ENCODE measurements at places on chromosomes 12 and 14.

GRCh38 chr14:88599761-88600439, 37.1 kb downstream of the ZC3H14 start:
- no peak for DNase-seq

- no peak for DNase-seq
Measured at GRCh38 chr12:69474456-69474855, 4.3 kb downstream of the FRS2 start.

GRCh38 chr12:111175396-111176094, 193.3 kb downstream of the PHETA1 start:
- no peak for DNase-seq

DNA sequence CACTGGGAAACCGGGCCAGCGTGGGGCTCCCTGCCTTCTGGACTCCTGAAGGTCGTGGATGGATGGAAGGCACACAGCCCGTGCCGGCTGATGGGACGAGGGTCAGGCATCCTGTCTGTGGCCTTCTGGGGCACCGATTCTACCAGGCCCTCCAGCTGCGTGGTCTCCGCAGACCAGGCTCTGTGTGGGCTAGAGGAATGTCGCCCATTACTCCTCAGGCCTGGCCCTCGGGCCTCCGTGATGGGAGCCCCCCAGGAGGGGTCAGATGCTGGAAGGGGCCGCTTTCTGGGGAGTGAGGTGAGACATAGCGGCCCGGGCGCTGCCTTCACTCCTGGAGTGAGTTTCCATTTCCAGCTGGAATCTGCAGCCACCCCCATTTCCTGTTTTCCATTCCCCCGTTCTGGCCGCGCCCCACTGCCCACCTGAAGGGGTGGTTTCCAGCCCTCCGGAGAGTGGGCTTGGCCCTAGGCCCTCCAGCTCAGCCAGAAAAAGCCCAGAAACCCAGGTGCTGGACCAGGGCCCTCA, 26.9 kb downstream of the HIP1R start:
- DNase-seq: no peak

DNA sequence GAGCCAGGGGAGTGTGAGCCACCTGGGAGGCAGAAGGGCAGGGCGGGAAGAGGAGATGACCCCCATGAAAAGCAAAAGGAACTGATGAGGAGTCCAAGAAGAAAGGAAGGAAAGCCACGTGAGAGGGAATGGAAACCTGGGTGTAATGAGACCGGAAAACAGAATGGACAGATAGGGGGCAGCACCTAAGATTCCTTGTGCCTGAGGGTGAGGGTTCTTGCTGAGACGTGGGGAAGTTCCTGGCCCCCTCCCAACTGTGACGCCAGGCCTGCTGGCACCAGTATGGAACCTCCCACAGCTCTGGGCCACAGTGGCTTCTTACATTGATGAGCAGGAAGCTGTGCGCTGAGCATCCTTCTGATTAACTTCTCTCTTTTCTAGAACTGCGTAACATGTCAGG, 30.8 kb downstream of the TTC7B start:
- DNase-seq: no peak

GRCh38 chr14:31781578-31781977, 220.4 kb downstream of the NUBPL start:
- DNase-seq: no peak

DNA sequence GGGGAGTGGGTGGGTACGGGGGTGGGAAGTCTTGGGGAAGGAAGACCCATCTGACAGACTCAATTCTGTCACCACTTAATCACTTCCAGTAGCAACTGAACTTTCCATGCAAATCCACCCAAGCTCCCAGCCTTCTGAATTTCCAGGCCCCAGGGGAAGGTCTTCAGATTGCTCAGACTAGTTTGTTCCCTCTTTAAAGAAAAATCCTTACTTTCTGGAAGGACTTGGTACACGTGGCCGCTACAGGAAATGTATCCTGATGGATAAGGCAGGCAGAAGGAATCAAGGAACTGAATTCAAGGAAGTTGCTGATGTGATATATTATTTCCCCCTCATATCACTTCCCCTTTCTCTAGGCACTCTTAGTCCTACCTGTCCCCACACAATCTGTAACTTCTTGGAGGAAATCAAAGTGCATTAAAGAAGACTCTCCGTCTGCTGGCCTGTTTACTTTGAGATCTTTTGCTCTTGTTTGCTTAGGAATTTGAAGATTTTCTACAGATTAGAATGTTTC, 6.4 kb downstream of the NFKBIA start:
- no peak for DNase-seq

All from SJSA1 (cell line).